Fibroblast of lung (primary cell): ENCODE measurements at places on chromosomes 5 and 9.

- DNase-seq: no peak
Measured at GRCh38 chr5:81075041-81075440, 114.9 kb downstream of the RASGRF2 start.

GRCh38 chr5:81140943-81141342 lies 92.2 kb upstream of the CKMT2 start:
- peak; percentile 82 for DNase-seq

DNA sequence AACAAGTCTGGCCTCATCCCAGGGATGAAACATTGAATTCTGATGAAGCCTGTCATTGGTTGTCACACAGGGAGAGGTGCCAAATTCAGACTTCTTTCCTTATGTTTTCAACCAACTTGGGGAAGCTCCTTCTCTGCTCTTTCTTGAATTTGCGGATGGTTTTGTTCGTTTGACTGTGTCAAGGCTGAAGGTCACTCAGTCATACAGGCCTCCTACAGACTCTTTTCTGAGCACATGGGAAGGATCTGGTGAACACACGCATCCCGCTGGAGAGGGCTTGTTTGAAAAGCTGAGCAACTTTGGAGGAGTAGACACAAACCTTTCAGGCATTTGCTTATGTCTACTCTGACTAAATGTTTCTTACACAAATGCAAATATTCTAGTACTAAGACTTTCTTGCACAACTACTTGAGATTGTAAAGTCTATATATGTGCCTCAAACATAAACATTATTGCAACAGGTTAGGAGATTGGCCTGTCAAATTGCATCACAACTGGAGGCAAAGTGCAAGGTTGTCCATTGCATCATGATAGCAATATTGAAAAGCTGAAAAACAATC lies 151.5 kb upstream of the NR3C1 start:
- peak; percentile 80 for DNase-seq

- DNase-seq: no peak
Measured at GRCh38 chr5:36929438-36929837, 52.9 kb downstream of the NIPBL start.

DNA sequence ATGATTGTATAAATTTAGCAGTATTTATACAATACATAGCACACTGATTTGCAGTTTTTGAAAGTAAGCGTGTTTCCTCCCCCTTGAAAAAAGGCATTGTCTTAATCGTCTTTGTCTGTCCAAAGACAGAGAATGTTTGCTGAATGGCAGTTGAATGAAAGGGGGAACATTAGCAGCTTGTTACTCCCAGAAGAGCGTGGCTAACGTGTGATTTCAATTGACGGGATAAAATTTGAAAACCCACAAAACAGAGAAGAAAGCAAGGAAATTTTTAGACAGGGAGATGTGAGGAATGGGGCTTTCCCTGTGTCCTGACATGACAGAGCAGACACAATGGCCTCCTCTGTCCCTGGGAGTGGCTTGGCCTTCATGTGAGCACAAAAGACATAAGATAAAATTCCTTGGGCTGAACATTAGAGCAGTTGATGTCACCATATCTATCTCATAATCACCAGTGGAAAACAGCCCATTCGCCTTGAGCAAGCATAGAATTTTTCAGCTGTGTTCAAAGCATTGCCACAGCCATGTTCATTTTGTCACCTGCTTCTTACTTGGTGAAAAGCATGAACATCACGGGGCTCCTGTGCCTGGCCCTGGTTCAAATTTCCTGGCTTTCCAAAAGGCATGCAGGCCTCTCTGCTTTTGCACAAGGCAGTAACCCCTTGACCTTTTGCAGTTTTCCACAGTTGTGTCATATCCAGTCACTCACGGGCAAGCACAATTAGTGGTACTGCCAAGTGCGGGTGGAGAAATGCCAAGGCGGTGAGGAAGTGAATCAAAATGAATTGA lies 126.9 kb downstream of the TLE1 start:
- peak; percentile 91 for DNase-seq

GRCh38 chr9:113221800-113222481 lies 597 bp downstream of the SLC31A1 start:
- DNase-seq: no peak

GRCh38 chr9:83701769-83702168 lies 6.0 kb downstream of the UBQLN1 start:
- DNase-seq: peak; percentile 84

GRCh38 chr5:42807722-42808447 lies 3.8 kb downstream of the SELENOP start:
- DNase-seq: no peak

- no peak for DNase-seq
Measured at GRCh38 chr9:88302579-88303324, 85.5 kb upstream of the SPIN1 start.

- peak; percentile 29 for DNase-seq
Measured at GRCh38 chr9:129698254-129698757, 32.9 kb downstream of the PRRX2 start.

- DNase-seq: peak; percentile 36
Measured at GRCh38 chr5:89351975-89352374, 469.0 kb upstream of the MEF2C start.

GRCh38 chr5:140222416-140222815 lies 47.4 kb downstream of the CYSTM1 start:
- no peak for DNase-seq

DNA sequence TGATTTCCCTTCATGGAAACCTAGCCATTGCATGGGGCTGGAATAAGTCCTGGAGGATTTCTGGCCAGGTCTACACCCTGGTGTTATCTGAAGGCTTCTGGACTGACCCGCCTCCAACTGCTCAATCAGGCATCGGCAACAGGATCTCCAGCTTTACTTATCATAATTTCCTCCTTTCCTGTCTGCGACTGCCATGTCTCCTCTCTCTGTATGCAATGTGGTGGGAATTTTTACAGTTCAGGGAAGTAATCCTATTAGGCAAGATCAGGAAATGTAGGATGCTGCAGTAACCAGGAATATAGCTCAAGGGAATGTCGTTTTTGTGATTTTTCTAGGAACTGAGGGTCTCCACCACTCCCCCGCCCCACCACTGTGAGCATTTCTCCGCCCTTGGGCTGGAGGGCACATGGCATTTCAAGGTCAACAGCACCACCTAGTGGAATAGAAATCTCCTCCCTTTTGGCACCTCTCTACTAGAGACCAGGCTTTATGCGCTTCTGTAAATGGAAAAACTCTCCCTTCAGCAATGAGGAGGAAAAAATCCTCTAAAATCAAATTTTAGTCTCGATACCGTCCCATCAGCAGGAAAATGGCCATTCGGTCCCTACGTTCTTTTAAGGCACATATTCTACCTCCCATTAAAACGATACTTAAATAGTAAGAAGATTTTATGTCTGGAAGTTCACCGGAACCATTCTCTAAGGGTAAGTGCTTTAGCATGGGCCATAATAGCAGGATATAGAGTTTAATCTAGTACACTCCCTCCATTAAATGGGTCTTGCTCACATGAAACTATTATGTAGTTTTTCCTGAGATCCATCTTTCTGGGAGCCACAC lies 93.0 kb downstream of the YTHDC2 start:
- peak; percentile 47 for DNase-seq

GRCh38 chr5:113047733-113048652 lies 71.4 kb downstream of the DCP2 start:
- DNase-seq: no peak

- peak; percentile 25 for DNase-seq
Measured at GRCh38 chr5:90406466-90406865, 3.1 kb downstream of the CETN3 start.

DNA sequence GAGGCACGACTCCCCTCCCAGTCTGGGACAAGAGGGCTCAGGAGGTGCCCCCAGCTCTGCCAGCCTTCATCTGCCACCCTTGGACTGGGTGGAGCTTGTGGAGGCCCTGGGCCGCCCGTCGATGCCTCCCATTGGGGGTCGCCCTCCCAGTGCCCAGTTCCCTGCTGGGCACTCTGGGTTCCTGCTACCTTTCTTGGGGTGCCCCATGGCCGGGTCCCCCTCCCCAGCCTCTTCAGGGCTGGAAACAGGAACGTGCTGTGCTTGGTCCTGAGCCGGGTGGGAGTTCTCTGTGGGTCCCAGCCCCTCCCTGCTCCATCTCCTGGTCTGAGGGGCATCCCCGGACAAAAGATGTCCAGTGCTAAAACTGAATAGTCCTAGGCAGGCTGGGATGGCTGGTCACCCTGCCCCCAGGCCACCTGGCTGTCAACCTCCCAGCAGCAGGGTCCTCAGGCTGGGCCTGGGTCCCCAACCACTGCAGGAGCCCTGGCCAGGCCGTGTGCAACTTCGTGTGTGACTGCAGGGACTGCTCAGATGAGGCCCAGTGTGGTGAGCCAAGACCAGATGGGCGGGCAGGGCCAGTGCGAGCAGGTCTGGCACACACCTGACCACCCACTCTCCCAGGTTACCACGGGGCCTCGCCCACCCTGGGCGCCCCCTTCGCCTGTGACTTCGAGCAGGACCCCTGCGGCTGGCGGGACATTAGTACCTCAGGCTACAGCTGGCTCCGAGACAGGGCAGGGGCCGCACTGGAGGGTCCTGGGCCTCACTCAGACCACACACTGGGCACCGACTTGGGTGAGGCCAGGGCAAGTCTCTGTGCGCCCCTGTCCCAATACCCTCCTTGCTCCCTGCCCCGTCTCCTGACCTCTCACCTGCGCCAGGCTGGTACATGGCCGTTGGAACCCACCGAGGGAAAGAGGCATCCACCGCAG lies 784 bp downstream of the MAMDC4 start:
- DNase-seq: no peak

DNA sequence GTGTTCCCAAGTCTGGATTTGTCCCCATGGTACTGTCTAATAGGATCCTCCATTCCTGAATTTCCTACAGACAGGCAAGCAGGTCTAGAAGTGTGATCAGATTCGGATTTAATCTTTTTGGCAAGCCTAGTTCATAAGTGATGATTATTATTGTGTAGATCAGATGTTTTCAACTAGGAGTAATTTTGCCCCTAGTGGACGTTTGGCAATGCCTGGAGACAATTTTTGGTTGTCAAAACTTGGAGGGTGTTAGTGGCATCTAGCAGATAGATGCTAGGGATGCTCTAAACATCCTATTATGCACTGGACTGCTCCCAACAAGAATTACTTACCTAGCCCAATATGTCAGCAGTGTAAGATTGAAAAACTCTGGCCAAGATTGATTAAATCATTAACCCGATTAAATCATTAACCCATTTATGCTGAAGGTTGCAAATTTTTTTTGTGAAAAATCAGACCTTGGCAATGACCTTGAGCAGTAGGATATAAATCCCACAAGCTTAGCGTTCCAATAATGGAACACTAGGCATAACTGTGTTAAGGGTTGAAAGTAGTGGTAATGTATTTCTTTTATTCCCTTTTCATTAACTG lies 28.2 kb downstream of the TCERG1 start:
- no peak for DNase-seq

DNA sequence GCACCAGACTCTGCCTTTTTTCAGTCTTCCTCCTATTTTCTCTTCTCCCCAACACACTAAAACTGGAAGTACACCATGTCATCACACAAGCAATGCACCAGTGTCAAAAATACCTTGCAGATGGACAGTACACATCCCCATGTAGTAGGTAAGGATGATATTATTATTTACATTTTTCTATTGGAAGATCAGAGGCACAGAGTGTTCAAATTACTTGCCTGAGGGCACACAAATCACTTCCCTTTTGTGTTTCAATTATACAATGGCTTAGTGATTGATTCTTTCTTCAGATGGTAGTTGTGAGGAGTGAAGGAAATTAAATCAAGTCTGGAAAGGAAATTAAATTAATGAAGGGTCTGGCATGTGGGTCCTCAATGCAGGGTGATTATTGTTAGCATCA lies 39.6 kb downstream of the CTSL start:
- DNase-seq: no peak

DNA sequence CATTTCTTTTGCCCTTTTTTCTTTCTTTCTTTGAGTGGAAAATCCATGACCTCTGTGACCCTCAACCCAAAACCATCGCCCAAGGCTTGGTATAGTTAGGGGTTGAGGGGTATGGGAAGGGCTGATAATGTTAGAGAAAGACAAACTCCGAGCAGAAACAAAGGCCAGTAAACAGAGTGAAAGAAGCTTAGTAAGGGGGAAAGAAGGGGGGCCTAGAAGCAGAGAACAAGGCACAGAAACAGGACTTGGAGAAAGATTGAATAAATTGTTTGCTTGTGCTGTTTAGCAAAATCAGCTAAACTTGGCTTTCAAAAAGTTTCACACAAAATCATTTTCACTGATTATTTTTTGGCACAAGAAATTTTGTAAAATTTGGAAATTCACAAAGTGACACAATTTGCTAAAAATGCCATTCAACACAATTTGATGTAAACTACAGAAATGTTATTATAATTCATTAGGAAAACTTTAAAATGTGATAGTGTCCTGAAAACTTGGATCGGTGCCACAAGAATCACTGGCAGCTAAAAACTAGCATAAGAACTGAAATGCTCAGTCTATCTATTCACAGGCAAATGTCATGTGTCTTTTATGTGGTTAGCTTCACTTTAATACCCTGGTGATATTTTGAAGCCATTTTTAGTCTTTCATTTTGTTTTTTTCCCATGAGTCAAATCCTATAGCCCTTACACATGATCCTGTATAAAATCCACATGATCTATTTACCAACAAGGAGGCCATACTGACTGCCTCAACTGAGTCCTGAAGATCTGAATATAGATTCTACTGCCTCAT lies 276.4 kb downstream of the NR2F1-AS1 start:
- DNase-seq: no peak

DNA sequence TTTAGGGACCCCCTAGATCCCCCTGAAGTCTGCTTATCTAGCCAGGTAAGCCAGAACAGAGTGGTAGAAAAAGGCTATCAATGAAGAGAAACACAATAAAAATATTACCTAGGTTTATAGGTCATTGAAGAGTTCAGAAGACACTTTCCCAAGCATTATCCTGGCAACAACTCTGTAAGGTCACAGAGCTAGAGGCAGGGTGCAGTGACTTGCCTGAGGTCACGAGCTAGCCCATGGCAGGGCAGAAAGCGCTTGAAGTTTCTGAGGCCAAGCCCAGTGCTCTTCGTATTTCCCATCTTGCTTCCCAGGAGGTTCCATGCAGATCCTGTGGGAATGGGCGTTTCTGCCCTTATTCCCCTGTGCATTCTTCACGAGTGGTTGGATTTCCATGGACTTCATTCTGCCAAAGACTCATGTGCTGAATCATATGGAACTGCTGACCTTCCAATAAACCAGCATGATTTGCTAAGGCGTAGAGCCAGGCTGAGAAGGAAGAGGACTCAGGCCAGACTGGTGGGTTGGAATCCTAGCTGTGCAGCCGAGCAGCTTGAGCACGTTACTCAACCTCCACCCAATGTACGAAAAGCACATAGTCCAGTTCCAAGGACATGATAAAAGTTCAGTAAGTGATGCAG lies 22.1 kb downstream of the TRMO start:
- peak; percentile 78 for DNase-seq
